ENCODE measurements at places on chromosomes 3 and 15. TPM values are rescaled to one million over a fixed set of nuclear protein-coding genes. Genes with fewer than 3 reads are reported as not detected.
A peak's percentile ranks its signal among the peaks of the same experiment; 100 is the strongest.

ANKUB1 gene
- not detected for total RNA-seq

DNA sequence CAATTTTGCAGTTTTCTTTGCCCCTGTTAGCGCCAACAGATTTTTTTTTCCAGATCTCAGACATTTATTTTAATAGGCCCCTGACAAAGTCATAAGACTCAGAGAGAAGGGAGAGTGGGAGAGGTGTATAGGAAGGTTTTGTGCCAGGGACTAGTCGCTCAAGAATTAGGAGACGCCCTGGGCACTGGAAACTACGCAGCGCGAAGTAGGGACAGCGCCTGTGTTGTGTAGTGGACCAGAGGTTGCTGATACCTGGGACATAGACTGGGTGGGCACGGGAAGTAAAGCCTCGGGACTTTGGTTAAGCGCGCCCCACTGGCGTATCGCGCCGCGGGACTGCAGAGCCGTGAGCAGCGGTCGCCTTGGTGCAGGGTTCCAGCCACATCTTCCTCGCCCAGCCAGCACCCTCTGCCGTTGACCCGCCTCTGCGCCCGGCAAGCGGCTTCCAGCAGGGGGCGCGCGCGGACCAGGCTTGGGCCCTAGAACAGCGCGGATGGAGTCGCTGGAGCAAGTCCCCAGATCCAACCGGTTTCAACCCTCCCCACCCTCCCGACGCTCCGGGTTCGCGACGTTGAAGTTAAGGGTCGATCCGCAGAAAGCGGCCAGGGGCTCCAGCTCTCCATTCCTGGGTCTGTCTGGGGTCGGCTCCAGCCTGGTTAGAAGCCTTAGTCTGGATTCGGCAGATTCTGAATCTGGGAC lies 3.0 kb upstream of the ISLR2 start:
- H3K27ac ChIP-seq, result no peak overlapping the region
- H3K4me3 ChIP-seq, result peak overlapping the region; percentile 85
- H3K27me3 ChIP-seq, result peaks cover 50% of the 10 kb centered on the region
- H3K36me3 ChIP-seq, result no peaks in the 10 kb centered on the region

TNIK gene
- 10.2 TPM for total RNA-seq

DNA sequence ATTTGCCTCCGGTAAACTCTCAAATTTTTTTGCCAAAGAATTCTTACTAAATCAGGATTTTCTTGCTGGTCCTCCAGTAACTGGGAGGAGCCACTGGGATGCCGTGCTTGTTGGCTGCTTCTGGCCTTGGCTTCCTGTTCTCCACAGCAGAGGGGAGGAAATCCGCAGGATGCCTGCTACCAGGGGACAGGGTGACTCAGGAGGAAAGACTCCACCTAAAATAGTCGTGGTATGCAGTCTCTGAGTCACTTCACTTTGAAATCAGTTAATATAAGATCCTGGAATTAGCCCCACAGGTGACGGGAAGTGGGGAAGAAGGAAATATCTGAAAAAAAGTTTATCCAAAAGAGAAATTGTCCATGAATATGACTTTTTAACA lies 6.5 kb upstream of the TM4SF18 start:
- H3K36me3 ChIP-seq, result no peaks in the 10 kb centered on the region
- peak; percentile 83 for DNase-seq
- no peak overlapping the region for H3K4me3 ChIP-seq
- no peak overlapping the region for H3K27ac ChIP-seq

SAMMSON gene
- total RNA-seq, result not detected

- no peak for DNase-seq
- H3K36me3 ChIP-seq, result peaks cover 72% of the 10 kb centered on the region
- H3K4me1 ChIP-seq, result no peaks in the 10 kb centered on the region
Observed at GRCh38 chr3:52688266-52688665, 2.4 kb downstream of the GNL3 start.

- H3K27me3 ChIP-seq, result no peaks in the 10 kb centered on the region
- H3K36me3 ChIP-seq, result no peaks in the 10 kb centered on the region
- H3K4me1 ChIP-seq, result peaks cover 3% of the 10 kb centered on the region
- DNase-seq, result peak; percentile 46
Observed at GRCh38 chr15:63004211-63004610, 38.3 kb upstream of the TPM1 start.

SCN11A gene
- total RNA-seq, result 0.17 TPM

DNA sequence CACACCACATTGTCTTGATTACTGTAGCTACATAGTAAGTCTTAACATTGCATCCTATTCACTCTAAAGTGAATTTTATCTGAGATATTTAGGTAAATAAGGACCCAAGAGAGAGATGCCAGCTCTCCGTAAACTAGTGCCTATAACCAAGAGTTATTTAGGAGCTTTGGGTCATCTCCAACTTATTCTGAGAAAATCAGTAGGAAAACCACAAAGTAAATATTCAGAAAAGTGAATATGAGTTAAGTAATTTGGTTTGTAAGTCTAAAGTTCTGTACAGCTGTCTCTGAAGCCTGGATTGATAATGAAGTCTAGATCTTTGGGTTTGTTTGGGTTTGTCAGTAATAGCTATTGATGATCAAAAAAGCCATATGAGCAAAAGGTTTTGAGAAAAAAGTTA lies 120.0 kb downstream of the FNDC3B start:
- no peak overlapping the region for H3K27ac ChIP-seq
- DNase-seq, result no peak
- peaks cover 16% of the 10 kb centered on the region for H3K4me1 ChIP-seq

EXD1 gene
- total RNA-seq, result not detected

TRAIP gene
- 30.9 TPM for total RNA-seq

- H3K27ac ChIP-seq, result no peak overlapping the region
- H3K36me3 ChIP-seq, result peaks cover 18% of the 10 kb centered on the region
- no peaks in the 10 kb centered on the region for H3K27me3 ChIP-seq
- peak overlapping the region; percentile 10 for H3K4me3 ChIP-seq
- no peak for DNase-seq
Observed at GRCh38 chr3:124883766-124884473, 3.2 kb downstream of the ITGB5 start.

DNA sequence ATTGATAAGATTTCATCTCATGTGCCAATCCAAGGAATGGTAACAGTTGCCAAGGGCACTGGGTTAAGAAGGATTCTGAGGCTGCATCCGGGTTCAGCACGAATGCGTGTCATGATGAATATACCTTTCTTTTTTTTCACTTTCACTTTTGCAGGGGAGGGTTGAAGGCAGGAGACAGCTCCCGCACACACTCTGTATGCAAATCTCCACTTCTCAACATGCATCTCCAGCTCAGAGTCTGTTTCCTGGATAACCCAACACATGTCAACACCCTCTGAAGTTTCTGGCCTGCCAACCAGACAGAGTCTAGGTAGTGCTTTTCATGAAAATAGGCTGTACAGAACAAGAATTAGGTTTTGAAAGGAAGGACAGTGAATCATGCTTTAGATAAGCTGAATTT lies 21.6 kb downstream of the B4GALT4 start:
- H3K36me3 ChIP-seq, result peaks cover 89% of the 10 kb centered on the region
- no peaks in the 10 kb centered on the region for H3K27me3 ChIP-seq
- DNase-seq, result no peak
- no peak overlapping the region for H3K27ac ChIP-seq
- no peak overlapping the region for H3K4me3 ChIP-seq
- no peaks in the 10 kb centered on the region for H3K4me1 ChIP-seq

All from H9 (cell line).